ENCODE measurements at places on chromosomes 16 and 17.

GRCh38 chr17:80476877-80477646 lies 655 bp upstream of the NPTX1 start:
- DNase-seq, result no peak

GRCh38 chr17:151004-151403 lies 13.6 kb downstream of the SCGB1C2 start:
- no peak for DNase-seq

GRCh38 chr16:82358161-82358560 lies 188.1 kb upstream of the MPHOSPH6 start:
- no peak for DNase-seq

GRCh38 chr16:48124266-48124665 lies 31.5 kb downstream of the ABCC12 start:
- no peak for DNase-seq

GRCh38 chr16:73217654-73218053 lies 169.7 kb upstream of the ZFHX3 start:
- no peak for DNase-seq

DNA sequence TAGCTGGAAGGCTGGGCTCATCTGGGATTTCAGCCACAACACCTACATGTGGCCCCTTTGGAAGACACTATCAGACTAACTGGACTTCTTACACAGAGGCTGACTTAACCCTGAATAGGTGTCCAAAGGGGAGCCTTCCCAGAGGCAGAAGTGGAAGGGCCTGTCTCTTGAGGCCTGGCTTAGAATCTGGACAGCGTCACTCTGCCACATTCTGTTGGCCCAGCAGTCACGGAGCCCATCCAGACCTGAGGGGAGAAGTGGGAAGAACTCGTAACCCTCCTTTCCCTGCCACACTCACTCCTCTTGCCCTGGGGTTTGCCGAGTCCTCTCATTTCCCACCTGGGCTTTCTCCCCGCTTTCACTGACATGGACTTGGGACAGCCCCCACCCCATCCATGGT lies 170.5 kb downstream of the C16orf95 start:
- no peak for DNase-seq

DNA sequence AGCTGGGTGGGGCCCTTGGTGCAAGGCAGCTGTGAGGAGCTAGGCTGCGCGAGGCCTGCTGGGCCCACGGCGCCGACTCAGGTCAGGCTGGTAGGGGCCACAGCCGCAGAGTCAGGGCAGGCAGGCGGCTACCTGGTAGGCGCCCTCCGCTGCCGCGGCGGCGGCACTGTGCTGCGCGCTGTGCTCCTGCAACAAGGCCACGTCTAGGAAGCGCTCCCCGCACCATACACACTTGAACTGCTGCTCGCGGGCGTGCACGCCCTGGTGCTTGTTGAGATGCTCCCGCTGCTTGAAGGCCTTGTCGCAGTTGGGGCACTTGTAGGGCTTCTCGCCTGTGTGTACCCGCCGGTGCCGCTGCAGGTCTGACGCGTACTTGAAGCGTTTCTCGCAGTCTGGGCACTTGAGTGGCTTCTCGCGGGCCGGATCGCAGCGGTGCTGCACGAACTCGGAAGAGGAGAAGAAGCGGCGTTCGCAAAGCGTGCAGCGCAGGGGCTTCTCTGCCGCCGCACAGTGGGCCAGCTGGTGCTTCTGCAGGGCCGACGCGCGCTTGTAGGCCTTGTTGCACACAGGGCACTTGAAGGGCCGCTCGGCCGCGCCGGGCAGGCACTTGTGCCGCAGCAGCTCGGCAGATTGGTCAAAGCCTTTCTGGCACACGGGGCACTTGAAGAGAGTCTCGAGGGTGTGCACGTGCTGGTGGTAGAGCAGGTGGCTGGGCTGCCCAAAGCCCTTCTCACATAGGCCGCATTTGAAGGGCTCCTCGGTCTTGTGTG lies 3.9 kb downstream of the ZNF319 start:
- no peak for DNase-seq

GRCh38 chr16:88853325-88853941 lies 3.3 kb downstream of the GALNS start:
- no peak for DNase-seq

- DNase-seq, result no peak
Measured at GRCh38 chr17:19006698-19007097, 2.1 kb upstream of the FAM83G start.

DNA sequence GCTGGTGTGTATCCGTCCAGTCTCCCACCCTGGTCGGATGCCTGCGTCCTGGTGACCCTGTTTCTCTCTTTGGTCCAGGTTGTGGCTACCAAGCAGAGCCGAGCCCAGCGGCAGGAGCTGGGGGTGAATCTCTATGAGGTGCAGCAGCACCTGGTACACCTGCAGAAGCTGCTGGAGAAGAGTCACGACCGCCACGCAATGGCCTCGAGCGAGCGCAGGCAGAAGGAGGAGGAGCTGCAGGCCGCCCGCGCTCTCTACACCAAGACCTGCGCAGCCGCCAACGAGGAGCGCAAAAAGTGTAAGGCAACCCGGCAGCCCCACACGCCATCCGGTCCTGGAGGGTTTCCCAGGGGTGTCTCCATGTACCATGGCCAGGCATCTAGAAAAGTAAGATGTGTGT lies 13.5 kb downstream of the CCDC40 start:
- no peak for DNase-seq

GRCh38 chr16:27452569-27453493 lies 50.9 kb downstream of the IL21R start:
- no peak for DNase-seq

DNA sequence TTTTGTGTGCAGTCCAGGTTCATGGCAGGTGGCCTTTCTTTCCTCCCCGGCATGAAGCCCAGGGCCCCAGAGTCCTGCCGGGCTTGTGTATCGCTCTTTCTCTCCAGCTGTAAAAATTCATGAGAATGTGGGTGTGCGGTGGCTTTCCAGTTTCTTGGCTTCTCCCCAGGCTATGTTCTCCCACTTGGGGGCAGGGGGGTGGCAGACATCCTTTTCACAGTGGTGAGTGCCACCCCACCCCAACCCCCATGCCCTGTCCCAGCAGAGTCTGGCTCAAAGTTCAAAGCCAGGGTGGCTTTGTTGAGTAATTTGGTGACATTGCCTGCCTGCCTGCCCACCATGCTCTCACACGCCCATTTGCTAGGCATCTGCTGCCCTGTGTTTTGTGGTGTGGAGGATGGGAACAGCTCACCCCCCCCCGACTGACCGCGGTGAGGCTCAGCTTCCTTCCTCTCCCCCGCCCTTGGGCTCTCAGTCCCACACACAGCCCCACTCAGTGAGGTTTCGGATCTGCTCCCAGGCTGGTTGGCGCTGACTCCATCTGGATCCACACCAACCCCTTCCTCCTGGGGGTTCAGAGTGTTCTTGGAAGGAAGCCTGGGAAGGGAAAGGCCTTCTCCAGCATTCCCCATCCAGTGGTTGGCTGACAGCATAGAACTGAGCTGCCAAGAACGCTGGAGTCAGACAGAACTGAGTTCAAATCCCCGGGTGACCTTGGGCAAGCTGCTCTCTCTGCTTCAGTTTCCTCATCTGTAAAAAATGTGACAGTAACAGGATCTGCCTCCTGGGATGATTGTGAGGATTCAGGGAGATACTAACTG lies 36.0 kb downstream of the CHD9 start:
- DNase-seq, result no peak

GRCh38 chr17:50693036-50693682 lies 14.6 kb downstream of the ANKRD40 start:
- DNase-seq, result no peak

GRCh38 chr16:30032083-30032819 lies 1.2 kb upstream of the TLCD3B start:
- peak; percentile 28 for DNase-seq

- DNase-seq, result no peak
Measured at GRCh38 chr17:40447148-40447644, 3.9 kb downstream of the IGFBP4 start.

DNA sequence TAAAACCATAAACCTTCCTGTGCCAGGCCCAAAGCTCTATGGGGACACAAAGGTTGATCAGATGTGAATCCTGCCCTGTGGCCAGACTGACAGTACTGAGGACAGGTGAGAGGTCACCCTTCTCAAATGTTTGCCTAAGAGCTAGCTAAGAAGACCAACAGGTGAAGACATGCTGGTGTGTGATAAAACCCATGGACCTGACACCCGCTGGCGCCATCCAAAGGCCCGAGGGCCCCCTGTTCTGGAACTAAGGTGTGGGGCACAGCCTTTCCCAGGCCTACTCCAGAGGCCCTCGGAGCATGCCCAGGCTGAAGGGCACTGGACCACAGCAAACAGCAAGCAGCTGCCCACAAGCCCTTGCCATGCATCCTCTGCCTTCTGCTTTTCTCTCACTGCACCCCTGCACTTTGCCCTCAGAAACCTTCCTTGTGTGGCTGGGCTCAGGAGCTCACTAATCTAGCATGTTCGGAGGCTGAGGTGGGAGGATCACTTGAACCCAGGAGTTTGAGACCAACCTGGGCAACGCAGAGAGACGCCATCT lies 5.2 kb upstream of the CDK3 start:
- DNase-seq, result no peak

GRCh38 chr16:70695331-70696070 lies 9.6 kb upstream of the MTSS2 start:
- no peak for DNase-seq

DNA sequence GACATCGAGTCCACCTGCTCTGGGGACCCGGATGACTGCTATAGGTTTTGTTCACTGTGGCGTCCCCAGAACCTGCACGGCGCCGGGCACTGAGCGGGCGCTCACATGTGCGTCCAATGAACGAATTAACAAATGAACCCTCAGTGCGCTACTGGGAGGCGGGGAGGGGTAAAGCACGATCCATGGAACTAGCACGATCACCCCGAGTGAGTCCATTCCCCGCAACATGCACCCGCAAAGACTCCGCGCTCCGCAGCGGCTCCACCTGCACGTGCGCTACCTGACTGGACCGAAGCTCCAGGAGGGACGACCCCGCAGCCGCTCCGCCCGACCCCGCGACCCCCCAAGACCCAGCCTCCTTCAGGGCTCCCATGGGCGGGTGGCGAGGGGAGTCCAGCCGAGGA lies 491 bp downstream of the TRAP1 start:
- no peak for DNase-seq

- DNase-seq, result no peak
Measured at GRCh38 chr17:50273654-50274040, 619 bp upstream of the TMEM92 start.

GRCh38 chr16:85607796-85608514 lies 5.2 kb upstream of the GSE1 start:
- DNase-seq, result no peak

- no peak for DNase-seq
Measured at GRCh38 chr16:84739349-84740124, 39.7 kb downstream of the USP10 start.

DNA sequence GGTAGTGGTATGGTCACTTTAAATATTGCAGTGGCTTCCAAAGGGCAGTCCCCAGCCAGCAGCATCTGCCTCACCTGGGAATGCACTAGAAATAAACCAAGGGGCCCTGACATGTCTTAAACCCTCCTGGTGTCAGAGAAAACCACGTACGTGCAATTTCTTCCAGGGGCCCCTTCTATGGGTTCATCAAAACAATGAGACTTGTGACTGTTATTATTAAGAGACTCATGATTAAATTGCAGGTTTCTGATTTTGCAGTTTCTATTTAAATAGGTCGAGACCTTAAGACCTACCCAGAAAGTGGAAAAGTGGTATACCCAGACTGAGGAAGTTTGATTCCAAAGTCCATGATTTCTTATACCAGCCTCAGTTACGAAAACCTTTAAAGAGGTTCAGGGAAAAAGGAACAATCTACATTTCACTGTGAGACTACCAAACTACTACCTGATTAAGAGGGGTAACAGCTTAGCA lies 746 bp upstream of the POLG2 start:
- DNase-seq, result no peak

GRCh38 chr17:70053241-70054234 lies 21.5 kb upstream of the KCNJ16 start:
- DNase-seq, result no peak

DNA sequence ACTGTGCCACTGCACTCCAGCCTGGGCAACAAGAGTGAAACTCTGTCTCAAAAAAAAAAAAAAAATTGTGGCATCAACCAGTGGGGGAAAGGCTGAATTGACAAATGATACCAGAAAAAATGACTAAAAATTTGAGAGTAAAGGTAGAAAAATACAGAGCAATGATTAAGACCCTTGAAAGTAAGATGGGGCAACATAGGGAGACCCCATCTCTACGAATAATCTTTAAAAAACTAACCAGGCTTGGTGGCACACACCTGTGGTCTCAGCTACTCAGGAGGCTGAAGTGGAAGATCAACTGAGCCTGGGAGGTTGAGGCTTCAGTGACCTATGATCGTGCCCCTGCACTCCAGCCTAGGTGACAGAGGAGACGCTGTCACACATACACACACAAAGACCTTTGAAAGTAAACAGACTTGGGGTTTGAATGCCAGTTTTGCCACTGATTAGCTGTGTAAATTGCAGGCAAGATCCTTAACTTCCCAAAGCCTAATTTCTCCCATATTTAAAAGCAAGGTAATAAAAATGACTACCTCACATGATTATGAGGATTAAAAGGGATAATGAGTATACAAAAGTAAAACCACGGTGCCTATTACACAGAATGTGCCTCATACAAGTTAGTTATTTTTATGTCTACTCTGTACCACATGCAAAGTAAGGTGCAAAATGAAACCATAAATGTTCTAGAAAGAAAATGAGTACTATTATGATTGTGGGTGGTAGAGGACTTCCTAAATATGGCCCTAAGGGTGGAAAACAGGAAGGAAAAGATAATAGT lies 21.7 kb upstream of the PAFAH1B1 start:
- no peak for DNase-seq

DNA sequence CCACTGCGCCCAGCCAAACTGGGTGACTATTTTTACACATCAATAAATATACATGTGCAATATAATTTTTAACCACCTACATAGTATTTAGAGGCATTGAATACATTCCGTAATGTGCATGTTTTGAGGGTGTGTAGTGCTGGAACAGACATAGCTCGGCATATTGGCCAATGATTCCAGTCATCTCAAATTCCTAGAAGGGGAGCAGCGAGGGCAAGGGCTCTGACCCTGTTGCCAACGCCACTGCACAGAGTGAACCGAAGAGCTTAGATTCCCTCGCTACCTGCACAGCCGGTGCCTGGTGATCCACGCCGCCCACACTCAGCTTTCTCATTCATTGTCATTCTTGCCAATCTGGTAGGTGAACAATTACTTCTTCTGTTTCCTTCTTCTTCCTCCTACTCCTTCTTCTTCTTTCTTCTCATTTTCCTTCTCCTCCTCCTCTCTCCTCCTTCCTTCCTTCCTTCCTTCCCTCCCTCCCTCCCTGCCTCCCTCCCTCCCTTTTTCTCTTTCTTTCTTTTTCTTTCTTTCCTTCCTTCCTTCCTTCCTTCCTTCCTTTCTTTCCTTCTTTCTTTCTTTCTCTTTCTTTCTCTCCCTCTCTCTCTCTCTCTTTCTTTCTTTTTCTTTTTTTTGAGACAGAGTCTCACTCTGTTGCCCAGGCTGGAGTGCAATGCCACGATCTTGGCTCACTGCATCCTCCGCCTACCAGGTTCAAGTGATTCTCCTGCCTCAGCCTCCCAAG lies 26.3 kb upstream of the ATP2A3 start:
- DNase-seq, result no peak

- DNase-seq, result no peak
Measured at GRCh38 chr16:87491522-87492290, 1.1 kb downstream of the ZCCHC14 start.

GRCh38 chr17:78925662-78926555 lies 722 bp upstream of the TIMP2 start:
- no peak for DNase-seq

All from stimulated activated CD8-positive, alpha-beta memory T cell treated with anti-CD3 and anti-CD28 coated beads, Interleukin-12 subunit alpha, Interleukin-12 subunit beta, amount 100 ng/mL, for 1 hour (primary cell).